ENCODE measurements at places on chromosomes 11 and 22.

DNA sequence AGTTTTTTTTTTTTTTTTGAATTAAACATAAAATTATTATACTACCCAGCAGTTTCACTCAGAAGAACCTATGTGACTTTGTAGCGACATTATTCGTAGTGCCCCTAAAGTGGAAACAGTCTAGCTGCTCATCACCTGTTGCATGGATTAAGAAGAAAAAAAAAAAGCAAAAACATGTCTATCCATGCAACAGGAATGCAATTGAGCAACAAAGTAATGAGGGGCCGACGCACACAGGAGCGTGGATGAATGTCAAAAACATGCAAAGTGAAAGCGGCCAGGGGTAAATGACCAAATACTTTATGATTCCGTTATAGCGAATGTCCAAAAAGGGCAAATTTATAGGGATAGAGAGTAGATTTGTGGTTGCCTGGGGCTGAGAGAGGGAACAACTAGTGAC is 16.3 kb downstream of the MYO18B start:
- DNase-seq: no peak

DNA sequence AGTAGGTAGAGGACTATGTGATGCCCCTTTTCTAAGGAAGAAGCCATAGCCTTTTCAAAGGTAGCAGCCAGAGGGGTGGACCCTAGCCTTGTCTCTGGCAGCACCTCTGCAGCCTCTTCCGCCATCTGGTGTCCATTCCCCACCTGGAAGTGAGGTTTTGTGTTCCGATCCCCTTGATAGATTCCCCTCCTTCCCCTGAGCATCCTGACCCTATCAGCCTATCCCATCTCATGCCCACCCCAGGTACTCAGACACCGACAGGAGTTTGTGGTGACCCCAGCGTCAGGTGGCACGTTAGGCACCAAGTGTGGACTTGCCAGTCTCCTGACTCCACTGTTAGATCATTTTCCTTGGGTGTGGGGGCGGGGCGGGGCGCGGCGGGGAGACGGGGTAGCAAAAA is 398 bp upstream of the FAM89B start:
- no peak for DNase-seq

DNA sequence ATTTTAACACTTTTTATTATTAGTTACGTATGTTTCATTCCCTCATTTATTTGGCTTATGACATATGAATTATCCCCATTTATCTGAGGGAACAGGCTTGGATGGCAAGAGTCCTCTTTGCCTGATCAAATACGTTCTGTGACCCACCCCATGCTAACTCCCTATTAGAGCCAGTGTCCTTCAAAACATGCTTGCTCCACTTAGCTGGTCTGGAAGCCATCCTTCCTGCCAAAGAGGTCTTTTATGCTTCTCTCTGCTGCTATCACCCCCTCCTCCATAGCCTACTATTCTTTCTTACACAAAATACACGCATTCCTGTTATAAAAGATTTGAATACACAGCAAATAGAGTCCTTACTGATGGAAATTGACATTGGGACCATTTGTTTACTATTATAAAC is 6.4 kb downstream of the COA4 start:
- no peak for DNase-seq

DNA sequence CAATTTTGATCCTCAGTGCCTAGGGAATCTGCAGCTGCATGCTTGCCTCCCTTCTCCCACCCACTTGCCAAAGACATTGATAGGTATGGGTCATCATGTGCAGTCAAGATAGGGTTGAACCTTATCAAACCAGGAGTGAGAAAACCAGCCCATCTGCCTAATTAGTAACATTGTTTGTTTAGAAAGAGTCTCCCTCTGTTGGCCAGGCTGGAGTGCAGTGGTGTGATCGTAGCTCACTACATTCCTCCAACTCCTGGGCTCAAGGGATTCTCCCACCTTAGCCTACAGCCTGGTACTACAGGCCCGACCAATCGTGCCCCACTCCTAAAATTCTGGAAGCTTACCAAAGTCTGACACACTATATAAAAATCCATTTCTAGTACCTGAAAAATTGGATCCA is 4.6 kb downstream of the C11orf71 start:
- no peak for DNase-seq

- DNase-seq: no peak
Observed at GRCh38 chr22:37225481-37225880, 13.2 kb upstream of the SSTR3 start.

Data from GM12865 (cell line).